Activated naive CD8-positive, alpha-beta T cell treated with anti-CD3 and anti-CD28 coated beads for 36 hours (primary cell): ENCODE measurements at places on chromosomes 1 and 21.

DNA sequence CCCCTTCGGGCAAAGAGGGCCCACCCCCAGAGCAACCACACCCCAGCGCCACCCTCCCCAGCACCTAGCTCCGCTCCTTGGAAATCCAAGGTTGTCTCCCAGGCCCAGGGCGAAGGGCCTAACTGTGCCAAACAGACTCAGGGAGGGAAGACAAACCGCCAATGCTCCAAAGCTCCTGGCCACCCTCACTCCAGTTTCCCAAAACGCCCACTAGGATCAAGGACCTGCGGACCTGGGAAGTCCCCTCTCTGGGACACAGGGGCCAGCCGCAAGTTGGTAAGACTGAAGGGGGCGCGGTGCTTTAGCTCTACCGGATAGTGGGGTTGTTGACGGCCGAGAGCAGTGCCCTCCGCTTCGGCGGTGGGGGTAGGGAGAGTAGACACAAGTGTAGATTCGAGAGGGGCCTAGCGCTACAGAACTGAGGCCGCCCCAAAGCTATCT lies 581 bp downstream of the IRF6 start:
- peaks cover 25% of the 10 kb centered on the region for H3K4me1 ChIP-seq
- no peaks in the 10 kb centered on the region for H3K27me3 ChIP-seq
- H3K36me3 ChIP-seq = no peaks in the 10 kb centered on the region
- no peak overlapping the region for H3K27ac ChIP-seq
- H3K4me3 ChIP-seq = peak overlapping the region; percentile 87
- no peak for DNase-seq

DNA sequence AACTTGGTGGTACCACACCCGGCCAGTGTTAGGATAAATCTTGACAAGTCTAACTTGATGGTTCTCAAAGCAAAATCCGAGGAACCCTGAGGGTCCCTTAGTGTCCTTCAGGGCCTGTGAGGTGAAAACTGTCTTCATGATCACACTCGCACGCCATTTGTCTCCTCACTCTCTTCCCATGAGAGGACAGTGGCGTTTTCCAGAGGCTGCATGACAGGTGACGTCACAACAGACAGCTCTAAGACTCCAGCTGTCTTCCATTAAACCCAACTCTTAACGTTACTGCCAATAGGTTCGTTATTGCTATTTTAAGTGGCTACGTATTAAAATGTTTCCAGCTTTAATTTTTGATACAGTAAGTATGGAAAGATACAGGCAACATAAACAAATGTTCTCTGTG lies 13.8 kb downstream of the CFAP74 start:
- no peak overlapping the region for H3K27ac ChIP-seq
- no peak for DNase-seq
- peaks cover 16% of the 10 kb centered on the region for H3K27me3 ChIP-seq

DNA sequence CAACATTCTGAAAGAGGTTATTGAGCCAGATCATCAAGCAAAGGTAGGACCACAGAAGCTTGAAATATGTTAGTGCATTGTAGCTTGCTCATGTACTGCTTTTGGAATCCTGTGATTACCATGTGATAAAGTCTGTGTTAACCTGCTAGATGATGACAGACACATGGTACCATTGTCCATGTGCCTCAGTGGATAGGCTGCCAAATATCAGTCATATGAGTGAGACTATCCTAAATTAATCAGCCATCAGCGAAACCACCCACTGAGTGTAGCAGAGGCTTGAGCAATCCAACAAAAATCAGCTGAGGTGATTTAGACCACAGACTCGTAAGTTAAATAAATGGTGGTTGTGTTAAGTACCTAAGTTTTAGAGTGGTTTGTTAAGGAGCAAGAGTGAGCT lies 32.7 kb upstream of the CRB1 start:
- no peak overlapping the region for H3K4me3 ChIP-seq
- DNase-seq = no peak
- no peaks in the 10 kb centered on the region for H3K36me3 ChIP-seq
- no peaks in the 10 kb centered on the region for H3K4me1 ChIP-seq

GRCh38 chr1:94925004-94925403 lies 1.9 kb downstream of the CNN3 start:
- H3K4me3 ChIP-seq = peak overlapping the region; percentile 87
- H3K36me3 ChIP-seq = no peaks in the 10 kb centered on the region
- peaks cover 21% of the 10 kb centered on the region for H3K27me3 ChIP-seq
- DNase-seq = no peak
- H3K27ac ChIP-seq = no peak overlapping the region

- peak overlapping the region; percentile 95 for H3K4me3 ChIP-seq
- peak; percentile 53 for DNase-seq
- peaks cover 32% of the 10 kb centered on the region for H3K36me3 ChIP-seq
- H3K27me3 ChIP-seq = no peaks in the 10 kb centered on the region
- peaks cover 39% of the 10 kb centered on the region for H3K4me1 ChIP-seq
- H3K27ac ChIP-seq = peak overlapping the region; percentile 96
Observed at GRCh38 chr1:6601923-6602668, 573 bp downstream of the KLHL21 start.

GRCh38 chr1:231628207-231628876 lies 1.8 kb downstream of the DISC1 start:
- H3K4me3 ChIP-seq = peak overlapping the region; percentile 84
- peak; percentile 41 for DNase-seq
- H3K27me3 ChIP-seq = no peaks in the 10 kb centered on the region
- H3K36me3 ChIP-seq = no peaks in the 10 kb centered on the region
- H3K27ac ChIP-seq = peak overlapping the region; percentile 60

GRCh38 chr1:40107290-40107959 lies 10.4 kb upstream of the PPT1 start:
- no peaks in the 10 kb centered on the region for H3K4me1 ChIP-seq
- H3K36me3 ChIP-seq = peaks cover 6% of the 10 kb centered on the region
- peaks cover 19% of the 10 kb centered on the region for H3K27me3 ChIP-seq
- H3K27ac ChIP-seq = no peak overlapping the region

- H3K27me3 ChIP-seq = no peaks in the 10 kb centered on the region
- peaks cover 2% of the 10 kb centered on the region for H3K4me1 ChIP-seq
- no peak overlapping the region for H3K4me3 ChIP-seq
- H3K36me3 ChIP-seq = no peaks in the 10 kb centered on the region
Observed at GRCh38 chr1:46400421-46400820, 6.3 kb downstream of the FAAH start.
